ENCODE measurements at places on chromosomes 3 and 15.

- no peak for DNase-seq
Measured at GRCh38 chr3:32607522-32607921, 36.9 kb upstream of the DYNC1LI1 start.

- DNase-seq = no peak
Measured at GRCh38 chr3:124587053-124587408, 143.2 kb upstream of the UMPS start.

DNA sequence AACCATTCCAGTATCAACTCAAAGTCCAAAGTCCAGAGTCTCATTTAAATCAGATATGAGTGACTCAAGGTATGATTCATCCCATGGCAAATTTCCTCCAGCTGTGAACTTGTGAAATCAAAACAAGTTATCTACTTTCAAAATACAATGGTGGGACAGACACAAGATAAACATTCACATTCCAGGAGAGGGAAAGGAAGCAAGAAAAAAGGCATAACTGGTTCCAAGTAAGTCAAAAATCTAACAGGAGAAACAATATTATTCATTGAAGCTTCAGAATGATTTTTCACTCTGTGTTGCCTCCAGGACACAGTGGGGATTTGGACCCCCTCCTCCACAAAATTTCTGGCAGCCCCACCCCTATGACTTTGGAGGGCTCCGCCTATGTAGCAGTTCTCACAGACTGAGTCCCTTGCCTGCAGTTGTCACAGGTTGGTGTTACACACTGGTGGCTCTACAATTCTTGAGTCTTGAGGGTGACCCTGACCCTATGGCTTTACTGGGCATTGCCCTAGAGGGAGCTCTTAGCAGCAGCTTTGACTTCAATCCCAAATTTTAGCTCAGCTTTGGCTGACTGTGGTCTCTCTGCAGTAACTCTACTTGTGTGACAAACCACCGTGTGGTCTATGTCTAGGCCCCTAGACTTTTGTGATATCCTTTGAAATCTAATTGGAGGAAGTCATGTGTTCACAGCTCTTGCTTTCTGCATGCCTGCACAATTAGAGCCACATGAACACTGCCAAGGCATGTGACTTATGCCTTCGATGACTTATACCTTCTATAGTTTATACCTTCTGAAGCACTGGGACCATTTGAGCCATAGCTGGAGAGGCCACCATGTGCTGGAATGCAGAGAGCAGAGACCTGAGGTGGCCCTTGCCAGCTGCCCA is 644.2 kb downstream of the GRM7 start:
- no peak for DNase-seq

- no peak for DNase-seq
Measured at GRCh38 chr15:28096411-28096669, 2.8 kb downstream of the OCA2 start.

GRCh38 chr3:5250467-5251195 is 63.1 kb downstream of the EDEM1 start:
- DNase-seq = peak; percentile 34

DNA sequence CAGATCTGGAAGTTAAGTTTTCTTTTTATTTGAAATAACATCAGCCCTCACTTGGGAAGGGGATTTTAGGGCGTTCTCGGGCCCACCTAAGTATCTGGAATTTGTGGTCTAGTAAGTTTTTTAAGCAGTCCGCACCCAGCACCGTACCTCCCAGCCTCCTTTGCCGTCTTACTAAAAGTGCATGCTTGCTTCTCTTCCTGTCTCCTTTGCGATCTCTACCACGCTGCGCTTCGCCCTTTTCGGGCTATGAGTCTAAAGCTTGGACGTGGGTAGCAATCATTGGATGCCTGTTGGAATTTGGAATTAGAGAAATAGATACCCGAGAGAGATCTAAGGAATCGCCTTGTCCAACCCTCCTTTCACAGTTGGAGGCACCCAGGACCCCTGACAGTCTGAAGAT is 1.1 kb downstream of the THSD4 start:
- no peak for DNase-seq

- DNase-seq = no peak
Measured at GRCh38 chr3:195760345-195761122, 39.8 kb downstream of the MUC20 start.

Data from left colon (tissue), 2 donors.